ENCODE measurements at places on chromosomes 16 and 17. TPM values are rescaled to one million over a fixed set of nuclear protein-coding genes. Genes with fewer than 3 reads are reported as not detected.

KDM8 gene
- 2.2 TPM for total RNA-seq

C16orf96 gene
- not detected for total RNA-seq

ZNF385C gene
- 0.22 TPM for total RNA-seq

UNK gene
- total RNA-seq = 28.7 TPM

Measured in A549 treated with Hydrocortisone at 1 μM for 4 hours (cell line).